Activated effector memory CD4-positive, alpha-beta T cell treated with anti-CD3 and anti-CD28 coated beads, Interleukin-2, amount 50 U/mL, for 16 hours (primary cell): ENCODE measurements at places on chromosomes 11 and 22.

DNA sequence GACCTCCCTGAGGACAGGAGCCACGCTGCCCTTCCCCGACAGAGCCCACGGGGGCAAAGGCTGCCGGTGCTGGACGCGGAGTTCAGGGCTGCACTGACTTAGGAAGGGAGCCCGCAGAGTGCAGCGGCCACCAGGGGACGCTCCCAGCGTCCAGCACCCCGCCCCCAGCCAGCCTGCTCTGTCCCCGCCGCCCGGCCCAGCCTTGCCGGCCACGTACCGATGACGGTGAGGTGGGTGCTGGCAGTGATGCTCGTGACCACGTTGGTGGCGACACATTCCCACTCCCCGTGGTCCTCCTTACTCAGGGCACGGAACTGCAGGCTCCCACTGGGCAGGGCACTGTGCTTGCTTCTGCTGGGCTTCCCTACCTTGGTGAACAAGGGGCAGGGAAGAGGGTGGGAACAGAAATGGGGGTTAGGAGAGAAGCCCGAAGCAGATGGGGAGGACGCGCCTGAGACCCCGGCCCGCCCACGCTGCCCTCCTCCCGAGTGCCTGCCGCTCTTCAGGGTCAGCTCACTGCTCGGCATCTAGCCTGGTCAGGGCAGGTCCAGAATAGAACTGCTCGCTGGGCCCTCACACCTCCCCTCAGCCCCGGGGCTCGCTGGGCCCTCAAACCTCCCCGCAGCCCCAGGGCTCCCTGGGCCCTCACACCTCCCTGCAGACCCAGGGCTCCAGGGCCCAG is 25.9 kb downstream of the IGSF9B start:
- DNase-seq, result no peak

- peak; percentile 54 for DNase-seq
Observed at GRCh38 chr11:1112351-1113191, 37.9 kb downstream of the MUC2 start.

- DNase-seq, result no peak
Observed at GRCh38 chr11:109978895-109979294, 114.3 kb upstream of the ZC3H12C start.

DNA sequence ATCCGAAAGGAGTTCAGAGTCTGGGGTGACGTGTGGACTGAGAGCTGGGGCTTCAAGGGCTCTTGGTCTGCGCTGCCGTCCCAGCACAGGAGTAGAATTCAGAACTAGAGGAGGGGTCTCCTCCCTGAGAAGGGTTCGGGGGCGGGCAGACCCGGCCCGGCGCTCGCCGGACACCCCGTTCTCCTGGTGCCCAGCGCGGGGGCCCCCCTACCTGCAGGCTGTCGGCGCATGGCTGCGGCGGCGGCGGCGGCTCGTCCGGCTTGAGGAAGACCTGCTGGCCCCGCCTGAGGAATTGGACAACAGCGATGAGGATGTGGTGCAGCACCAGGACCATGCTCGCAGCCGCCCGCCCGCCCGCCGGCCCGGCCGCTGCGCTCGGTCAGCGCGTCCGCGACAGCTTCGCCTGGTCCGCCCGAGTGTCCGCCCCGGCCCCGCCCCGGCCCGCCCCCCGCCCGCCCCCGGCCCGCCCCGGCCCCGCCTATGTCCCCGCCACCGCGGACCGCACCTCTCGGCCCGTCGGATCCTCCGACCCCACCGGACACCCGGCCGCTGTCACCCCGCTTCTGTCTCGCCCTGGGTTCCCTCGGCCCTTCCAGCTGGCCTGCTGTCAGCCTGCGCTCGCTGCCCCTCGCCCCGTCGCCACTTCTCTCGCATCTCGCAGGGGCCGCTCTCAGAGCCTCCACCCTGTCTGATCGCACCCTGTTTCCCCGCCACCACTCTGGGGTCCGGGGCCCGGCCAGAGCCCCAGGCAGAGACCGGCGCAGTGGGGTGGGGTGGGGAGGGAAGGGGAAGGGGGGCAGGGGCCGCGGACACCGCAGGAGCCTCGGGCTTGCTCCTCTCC is 32.0 kb downstream of the PDE2A start:
- DNase-seq, result no peak

GRCh38 chr11:14312736-14313438 is 46.1 kb downstream of the RRAS2 start:
- no peak for DNase-seq

DNA sequence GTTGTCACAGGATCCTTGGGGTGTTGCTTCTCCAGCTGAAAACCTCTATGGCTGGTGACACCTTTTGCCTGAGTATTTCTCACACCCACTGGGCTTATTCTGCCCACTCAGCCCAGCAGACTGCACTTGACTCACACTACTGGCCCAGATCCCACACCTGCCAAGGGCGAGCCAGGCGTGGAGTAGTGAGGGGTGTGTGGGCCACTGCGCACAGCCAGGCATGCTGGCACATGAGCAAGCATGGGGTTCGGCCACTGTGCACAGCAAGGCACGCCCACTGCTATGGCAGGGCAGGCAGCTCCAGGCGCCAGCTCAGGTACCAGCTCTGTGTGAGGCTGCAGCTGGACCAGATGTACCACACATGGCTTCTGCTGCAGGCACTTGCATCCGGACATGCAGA is 116.5 kb upstream of the MTNR1B start:
- no peak for DNase-seq

GRCh38 chr22:29737251-29738117 is 17.7 kb downstream of the CABP7 start:
- no peak for DNase-seq

DNA sequence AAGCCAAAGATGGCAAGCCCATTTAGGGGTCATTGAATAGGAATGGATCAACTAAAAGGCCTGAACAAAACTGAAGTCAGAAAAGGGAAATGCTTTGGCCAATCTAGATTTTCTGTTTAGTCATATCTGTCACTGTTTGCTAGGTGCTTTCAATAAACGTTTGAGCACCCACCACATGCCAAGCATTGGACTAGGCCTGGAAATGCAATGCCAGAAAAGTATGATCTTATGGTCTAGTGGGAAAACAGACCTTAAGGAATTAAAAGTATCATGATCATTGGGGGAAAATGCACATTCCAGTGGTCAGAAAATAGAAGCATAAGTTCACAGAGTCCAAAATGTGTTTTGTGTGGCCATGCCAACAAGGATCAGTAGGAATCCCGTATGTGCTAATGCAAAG is 76.8 kb upstream of the BIRC3 start:
- no peak for DNase-seq

GRCh38 chr11:102521121-102521520 is 9.4 kb downstream of the MMP7 start:
- DNase-seq, result no peak

DNA sequence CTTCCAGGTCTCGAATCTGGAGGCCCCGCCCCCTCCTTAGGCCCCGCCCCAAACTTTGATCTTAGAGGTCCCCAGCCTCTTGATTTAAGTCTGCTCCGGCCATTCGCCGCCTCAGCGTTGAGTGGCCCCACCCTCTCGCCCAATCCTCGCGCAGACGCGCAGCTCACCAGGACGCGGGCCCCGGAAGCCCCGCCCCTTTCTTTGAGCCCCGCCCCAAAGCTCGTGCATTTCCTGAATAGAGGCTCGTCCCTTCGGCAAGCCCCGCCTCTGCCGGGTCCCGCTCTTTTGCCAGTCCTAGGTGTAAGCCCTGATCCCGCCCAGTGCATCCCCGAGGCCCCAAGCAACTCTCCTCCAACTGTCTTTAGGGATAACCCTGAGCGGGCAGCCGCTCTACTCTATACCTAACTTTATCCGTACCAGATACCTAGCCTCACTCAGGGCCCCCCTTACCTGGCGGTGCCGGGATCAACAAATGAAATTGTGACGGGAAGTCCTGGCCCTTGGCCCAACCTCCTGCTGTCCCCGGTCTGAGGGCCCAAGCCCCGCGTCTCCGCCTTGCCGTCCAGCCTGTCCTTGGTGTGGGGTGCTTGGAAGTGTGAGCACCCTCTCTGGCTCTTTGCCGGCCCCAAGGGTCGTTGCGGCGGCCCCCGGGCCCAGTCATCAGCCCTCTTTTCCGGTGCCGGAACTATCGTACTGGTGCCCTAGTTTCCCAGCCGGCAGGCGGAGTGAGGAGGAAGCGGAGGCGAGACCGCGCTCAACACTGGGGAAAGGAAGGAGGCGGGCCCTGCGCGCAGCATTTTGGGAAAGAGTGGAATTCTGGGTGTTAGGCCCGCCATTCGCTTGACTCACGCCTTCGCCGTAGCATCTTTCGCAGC is at the start of gene SNRPD3:
Gene SNRPD3 (plus strand): TSS at position 835 of the 875 bp plus-strand sequence. CDS start 1,676 bp downstream, outside the sequence.
- peak; percentile 100 for DNase-seq

DNA sequence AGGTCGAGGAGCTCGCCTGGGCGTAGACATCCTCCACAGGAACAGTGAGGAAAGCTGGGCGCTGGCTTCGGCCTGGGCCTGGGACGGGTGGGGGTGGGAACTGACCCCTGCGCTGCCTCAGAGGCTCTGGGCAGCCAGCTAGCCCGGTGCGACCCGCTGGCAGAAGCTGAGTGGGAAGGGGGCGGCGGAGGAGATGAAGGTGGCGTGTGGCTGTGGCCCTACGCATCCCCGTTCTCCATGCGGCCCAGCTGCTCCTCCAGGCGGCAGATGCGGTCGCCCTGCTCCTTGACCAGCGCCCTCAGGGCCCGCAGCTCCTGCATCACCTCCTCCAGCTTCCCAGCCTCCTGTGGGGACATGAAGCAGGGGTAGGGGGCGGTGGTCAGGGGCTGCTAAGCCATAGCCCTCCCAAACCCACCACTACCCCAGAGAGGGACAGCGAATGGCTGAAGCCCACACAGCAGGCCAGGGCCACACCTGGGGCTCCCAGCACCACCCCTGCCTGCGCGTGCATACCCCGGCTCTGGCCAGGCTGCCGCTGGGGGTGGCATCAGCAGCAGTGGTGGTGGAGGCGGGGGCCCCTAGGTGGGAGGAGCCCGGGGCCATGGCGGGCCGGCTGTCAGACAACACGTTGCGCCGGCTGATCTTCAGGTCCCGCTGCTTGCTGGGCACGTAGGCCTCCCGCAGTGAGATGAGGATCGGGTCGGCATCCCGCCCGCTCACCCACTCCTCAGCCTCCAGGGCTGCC is 848 bp upstream of the PTPRCAP start:
- peak; percentile 92 for DNase-seq

GRCh38 chr11:15724601-15725000 is 609.9 kb downstream of the INSC start:
- no peak for DNase-seq

DNA sequence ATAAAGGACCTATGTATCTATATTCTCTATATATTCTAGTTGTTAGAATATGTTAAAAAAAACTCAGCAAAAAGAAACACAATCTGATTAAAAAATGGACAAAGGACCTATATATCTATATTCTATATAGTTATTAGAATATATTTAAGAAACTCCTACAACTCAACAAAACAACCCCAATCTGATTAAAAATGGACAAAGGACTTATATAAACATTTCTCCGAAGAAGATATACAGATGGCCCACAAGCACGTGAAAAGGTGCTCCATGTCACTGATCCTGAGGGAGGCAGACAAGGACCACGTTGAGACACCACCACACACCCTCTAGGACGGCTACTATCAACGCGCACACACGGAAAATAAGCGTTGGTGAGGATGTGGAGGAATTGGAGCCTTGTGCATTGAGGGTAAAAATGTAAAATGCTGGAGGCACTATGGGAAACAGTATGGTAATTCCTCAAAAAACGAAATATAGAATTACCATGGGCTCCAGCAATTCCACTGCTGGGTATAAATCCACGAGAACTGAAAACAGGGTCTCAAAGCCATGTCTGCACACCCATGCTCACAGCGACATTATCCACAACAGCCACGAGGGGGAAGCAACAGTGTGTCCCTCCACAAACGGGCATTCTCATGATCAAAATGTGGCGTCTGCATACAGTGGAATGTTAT is 22.7 kb downstream of the YPEL1 start:
- peak; percentile 81 for DNase-seq
